GDM1 (cell line): ENCODE measurements at places on chromosomes 7 and 10.
A peak's percentile ranks its signal among the peaks of the same experiment; 100 is the strongest.

GRCh38 chr7:155560982-155561686 lies 14.8 kb upstream of the CNPY1 start:
- no peak for DNase-seq

GRCh38 chr7:28853834-28854749 lies 104.0 kb downstream of the TRIL start:
- peak; percentile 14 for DNase-seq

GRCh38 chr7:28865601-28866144 lies 92.5 kb downstream of the TRIL start:
- no peak for DNase-seq

- no peak for DNase-seq
Measured at GRCh38 chr10:116208956-116209567, 63.9 kb downstream of the GFRA1 start.

GRCh38 chr10:69215405-69216171 lies 4.5 kb upstream of the HKDC1 start:
- no peak for DNase-seq

DNA sequence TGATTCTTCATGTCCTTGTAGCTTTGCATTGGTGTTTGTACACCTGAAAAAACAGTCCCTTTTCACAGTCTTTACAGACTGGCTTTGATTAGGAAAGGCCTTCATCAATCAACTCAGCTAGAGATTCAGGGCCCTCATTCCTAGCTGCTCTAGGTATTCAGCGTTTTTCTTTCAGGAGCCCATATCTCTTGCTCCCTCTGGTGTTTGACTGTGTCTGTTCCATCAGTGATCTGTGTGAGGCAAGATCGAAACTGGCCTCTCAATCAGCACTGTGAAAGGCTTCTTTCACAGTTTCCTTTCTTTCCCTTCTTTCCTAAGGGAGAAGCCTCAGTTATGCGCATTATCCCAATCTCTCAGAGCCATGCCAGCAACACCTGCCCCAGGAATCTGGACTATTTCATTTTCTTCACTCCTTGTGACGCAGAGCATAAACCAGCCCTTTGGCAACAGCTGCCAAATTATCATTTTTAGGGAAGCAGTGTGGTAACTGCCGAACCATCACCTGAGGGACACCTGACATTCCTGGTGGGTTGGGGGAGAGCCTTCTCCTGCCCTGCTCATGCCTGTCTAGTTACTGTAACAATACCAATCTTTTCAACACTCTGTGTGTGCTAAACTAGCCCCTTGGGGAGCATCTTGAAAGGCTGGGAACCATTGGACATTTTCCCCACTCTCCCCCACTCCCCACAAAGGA lies 75.7 kb upstream of the CCDC71L start:
- peak; percentile 41 for DNase-seq

GRCh38 chr7:1025743-1026581 lies 18.4 kb upstream of the GPR146 start:
- DNase-seq = no peak
